ENCODE measurements at places on chromosomes 7 and 10. TPM values are rescaled to one million over a fixed set of nuclear protein-coding genes. Genes with fewer than 3 reads are reported as not detected.

RBP4 gene
- polyA plus RNA-seq: 0.22 TPM

DNA sequence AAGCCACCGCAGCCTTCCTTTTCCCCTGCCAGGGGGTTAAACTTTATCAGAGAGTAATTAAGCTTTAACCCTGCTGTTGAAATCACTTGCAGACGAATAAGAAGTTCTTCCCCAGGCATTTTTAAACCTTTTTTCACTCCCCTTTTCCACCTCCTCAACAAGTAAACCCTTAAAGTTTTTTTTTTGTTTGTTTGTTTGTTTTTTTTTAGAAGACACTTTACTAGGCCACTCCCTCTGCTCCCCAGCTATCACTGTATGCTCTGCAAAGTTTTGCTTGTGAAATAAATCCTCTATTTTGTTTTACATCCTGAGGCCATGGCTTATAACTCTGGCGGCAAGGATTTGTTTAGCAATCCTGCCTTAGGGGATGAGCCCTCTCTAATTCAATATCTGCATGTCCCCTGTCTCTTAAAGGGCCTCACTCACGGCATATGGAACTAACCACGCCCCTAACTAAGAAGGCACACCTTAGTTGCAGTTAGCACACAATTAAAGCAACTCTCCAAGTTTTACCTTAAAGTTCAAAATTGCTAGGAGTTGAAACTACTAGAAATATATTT, 1354.7 kb upstream of the LRRTM3 start:
- no peak for DNase-seq

DNA sequence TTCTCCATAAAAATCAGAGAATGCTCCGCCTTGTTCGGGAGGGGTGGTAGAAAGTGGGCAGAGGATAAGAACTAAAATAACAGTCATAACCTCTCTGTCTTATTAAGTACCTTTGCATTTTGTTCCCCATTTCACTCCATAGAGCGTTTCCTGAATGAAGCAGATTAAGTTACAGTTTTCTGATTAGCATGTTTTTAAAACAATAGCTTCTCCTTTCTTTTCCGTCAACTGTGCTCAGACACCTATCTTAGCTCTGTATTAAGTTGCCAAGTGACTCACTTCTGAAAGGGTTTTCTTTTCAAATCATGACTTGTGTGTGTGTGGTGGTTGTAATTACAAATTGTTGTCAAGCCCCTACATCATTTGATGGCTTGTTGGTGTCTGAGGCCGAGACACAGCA, 1.4 kb downstream of the HABP2 start:
- no peak for DNase-seq

- DNase-seq: no peak
Observed at GRCh38 chr10:97571622-97572021, 957 bp upstream of the ANKRD2 start.

LRMDA gene
- polyA plus RNA-seq: 0.12 TPM

GRCh38 chr10:55786461-55787050, 574.5 kb downstream of the ZWINT start:
- DNase-seq: no peak

LIPM gene
- polyA plus RNA-seq: not detected

Data from BJ (cell line).